ENCODE measurements at places on chromosomes 7 and 10.

GRCh38 chr10:124301736-124302135 is 117.0 kb downstream of the OAT start:
- no peak for DNase-seq

DNA sequence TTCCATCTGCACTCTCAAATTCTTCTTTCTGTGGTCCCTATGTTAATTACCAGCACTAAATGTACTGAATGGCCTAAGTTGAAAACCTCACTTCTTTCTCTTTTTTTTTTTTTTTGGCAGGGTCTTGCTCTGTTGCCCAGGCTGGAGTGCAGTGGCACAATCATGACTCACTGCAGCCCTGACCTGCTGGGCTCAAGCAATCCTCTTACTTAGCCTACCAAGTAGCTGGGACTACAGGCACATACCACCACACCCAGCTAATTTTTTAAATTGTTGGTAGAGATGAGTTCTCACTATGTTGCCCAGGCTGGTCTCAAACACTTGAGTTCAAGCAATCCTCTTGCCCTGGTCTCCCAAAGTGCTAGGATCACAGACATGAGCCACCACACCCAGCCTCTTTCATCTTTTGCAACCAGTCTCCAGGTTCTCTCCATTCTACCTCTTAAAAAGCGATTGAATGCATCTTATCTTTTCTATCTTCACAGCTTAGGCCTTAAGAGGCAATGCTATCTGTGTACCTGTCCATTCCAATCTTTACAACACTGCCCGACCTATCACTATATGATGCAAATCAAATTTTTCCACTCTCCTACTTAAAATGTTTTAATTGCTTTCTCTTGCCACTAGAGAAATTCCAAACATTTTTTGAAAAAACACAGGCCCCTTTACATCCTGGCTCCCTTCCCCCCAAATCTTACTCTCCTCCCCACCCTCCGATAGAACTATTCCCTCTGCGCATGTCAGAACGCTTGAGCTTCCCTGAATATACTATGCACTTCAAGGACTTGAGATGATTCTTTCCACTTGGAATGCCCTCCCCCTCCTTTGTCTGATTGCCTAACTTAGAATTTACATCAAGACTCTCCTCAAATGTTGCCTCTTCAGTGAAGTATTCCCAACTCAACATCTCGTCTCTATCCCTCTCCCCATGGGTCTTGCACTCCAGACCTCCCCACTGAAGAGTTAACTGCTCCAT is 6.0 kb downstream of the ICA1 start:
- DNase-seq, result no peak

DNA sequence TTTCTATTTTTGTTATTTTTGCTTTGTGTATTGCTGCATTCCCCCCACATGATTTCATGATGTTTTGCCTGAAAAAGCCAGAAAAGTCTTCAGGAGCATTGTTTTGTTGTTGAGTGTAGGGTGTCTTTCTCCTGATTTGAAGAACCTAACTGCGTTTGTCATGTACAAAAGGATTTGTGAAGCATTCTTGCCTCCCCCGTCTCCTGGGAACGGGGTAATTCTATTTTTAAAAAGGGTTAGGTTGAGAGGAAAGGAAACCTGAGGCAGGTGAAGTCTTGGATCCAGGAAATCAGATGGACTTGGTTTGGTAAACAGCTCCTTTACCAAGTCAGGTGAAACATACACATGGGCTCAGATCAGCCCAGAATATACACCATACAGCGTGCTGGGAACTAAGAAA is 26.0 kb upstream of the BTBD16 start:
- DNase-seq, result no peak

DNA sequence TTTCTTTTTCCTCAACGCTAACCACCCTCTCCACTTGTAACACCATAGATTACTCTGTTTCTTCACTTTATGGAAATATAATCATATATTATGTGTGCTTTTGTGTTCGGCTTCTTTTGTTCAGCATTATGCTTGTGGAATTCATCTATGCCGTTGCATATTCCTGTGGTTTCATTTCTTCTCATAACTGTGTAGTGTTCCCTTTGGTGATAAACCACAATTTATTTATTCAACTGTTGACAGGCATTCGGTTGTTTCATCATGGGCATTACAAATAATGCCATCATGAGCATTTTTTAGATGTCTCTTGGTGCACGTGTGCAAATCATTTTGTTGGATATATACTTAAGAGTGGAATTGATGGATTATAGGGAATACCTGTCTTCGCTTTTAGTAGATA is 12.1 kb downstream of the AVL9 start:
- DNase-seq, result no peak

GRCh38 chr10:72622271-72622670 is 3.6 kb downstream of the MICU1 start:
- DNase-seq, result no peak

- DNase-seq, result no peak
These were observed 17.0 kb downstream of the SUN3 start for GRCh38 chr7:48011951-48012350.

DNA sequence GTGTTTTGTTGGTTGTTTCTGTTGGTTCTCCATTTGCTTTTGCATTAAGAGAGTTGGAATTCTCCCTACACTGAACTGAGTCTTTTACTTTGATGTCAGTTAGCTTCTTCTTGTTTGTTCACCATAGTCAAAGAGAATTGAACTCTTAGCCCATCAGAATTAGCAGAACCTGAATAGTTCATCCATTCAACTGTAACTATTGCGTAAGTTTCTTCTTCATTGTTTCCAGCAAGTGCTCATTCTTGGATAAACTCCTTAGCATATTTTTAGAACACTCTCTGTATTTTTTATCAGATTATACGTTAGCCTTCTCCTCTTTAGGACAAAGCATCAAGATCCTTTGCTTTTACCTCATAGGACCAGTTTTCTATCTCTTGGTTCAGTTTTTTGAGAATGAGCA is 128.4 kb upstream of the RAB11FIP2 start:
- DNase-seq, result no peak

DNA sequence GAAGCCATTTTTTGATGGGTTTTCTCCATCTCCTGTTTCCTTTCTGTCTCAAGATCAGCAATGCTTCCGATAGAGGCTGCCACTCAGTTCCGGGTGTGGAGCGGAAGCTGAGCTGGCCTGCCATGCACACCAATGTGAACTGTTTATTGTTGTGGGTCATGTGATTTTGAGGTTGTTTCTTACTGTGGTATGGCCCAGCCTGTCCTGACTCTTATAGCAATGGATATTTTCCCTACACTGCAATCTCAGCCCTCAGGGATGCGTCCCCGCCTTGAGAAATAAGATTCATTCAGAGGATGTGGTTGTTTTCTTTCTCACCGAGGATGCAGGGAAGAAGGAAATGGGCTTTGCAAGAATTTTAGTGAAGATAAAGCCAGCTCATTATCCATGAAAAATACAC is 134.7 kb downstream of the PFKFB3 start:
- DNase-seq, result no peak

GRCh38 chr7:133477791-133478190 is 224.9 kb downstream of the EXOC4 start:
- DNase-seq, result no peak

GRCh38 chr10:99374526-99374925 is 45.4 kb downstream of the CNNM1 start:
- DNase-seq, result no peak

DNA sequence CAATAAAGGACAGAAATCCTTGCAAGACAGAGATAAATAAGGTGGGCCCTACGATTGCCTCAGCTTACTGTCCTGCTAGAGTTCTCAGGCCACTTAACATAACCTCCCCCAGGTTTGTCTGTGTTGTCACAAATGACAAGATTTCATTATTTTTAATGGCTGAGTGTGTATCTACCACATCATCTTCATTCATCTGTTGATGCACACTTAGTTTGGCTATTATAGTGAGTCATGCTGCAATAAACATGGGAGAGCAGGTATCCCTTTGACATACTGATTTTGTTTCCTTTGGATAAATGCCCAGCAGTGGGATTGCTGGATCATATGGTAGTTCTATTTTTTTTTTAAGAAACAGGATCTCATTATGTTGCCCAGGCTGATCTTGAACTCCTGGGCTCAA is 60.6 kb downstream of the PRTFDC1 start:
- DNase-seq, result no peak

- DNase-seq, result no peak
These were observed 1.0 kb upstream of the PLXDC2 start for GRCh38 chr10:19815036-19815730.

DNA sequence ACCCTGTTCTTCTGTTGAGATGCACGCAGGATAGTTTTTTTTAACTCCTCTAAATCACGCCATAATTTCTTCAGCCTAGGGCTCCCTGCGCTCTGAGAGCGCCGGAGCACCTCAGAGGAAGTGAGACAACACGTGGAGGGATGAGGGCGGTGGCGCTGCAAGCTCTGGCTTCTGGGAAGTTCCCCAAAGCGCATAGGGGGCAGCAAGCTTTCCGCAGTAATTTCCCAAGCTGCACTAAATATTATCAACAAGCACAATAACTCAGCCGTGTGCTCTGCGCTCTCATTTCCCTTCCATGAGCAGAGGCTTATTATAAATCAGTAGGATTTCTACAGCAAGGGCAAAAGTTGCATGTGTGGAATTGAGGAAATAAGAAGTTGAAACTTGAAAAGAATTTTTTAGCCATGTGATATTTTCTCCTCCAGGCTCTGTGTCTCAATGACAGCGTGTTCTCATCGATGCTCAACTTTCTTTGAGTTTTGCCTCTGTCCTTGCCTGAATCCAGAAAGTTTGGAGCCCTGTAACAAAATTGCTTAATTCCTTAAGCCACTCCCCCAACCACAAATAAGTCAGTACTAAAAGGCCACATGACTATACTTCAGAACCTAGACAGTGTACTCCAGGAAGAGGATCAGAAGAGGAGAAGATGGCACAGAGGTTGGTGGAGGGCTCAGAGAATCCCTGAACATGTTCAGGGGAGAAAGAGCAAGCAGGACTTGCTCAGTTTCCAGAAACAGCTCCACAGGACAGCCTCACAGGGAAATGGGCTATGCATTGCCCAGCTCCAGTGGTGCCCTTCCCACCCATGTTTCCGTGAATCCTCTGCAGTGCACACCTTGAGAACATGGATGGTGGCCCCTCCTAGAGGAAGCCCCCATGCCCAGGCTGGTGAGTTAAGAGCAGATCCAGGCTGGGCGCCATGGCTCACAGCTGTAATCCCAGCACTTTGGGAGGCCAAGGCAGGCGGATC is 221.5 kb upstream of the GHITM start:
- DNase-seq, result no peak

GRCh38 chr7:74013539-74014272 is 14.3 kb upstream of the ELN start:
- no peak for DNase-seq

DNA sequence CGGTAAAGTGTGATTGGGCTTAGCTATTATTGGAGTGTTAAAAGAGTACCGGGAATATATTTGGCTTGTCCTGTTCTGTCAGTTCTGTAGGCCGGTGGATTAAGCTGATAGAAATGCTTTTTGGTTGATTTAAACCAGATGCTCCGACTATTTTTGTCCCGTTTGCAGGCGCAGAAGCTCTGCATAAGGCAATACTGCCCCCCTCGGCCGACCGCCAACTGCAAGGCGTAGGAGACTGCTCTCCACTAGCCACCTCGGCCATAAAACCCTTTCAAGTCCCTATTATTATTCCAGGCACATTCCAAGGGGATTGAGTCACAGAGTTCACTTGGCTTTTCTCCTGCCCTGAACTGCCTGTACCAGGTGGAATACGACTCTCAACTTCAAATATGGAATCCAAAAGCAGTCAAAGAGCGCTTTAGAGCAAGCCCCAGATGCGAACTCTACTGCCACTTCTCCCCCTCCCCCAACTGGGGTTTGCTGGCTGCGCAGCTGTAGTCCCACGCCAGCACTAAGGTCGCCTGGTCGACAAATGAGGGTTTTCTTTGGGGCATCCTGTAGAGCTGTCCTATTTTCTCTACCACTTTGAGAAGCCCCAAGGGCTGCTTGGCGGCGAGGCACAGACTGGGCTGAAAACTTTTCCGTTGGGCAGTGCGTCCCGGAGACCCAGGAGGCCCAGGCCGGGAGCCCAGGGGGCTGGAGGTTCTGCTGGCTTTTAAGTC is 108.3 kb downstream of the REEP3 start:
- peak; percentile 52 for DNase-seq

GRCh38 chr7:5510426-5511045 is 86.9 kb upstream of the TNRC18 start:
- no peak for DNase-seq

GRCh38 chr10:12781976-12782375 is 219.5 kb downstream of the CCDC3 start:
- no peak for DNase-seq

DNA sequence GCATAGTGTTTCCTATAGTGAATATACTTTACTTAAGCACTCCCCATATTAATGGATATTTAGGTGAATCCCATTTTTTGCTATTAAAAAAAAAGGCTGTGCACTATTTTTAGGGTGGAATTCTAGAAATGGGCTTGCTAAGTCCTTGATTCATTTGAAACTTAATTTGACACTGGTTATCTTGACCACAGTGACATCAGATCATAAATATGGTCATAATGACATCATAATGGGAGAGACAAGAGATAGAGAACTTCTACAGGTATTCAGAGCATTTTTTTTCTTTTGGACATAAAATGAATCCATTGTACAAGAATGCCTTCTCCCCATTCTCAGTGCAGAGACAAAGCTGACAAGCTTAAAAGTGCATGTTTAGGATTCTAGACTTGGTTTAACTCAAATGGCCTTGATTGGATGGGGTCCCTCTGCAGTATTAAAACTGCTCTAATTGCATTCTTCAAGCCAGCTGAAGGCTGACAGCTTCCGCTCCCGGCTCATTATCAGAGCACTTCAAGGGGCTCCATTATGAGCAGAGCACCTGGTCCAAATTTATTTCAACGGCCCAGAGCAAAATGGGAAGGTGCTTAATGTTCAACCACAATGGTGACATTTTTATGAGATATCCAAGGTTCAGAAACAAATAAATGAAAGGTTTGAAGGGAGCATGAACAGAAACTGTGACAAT is 104.8 kb downstream of the JAZF1 start:
- no peak for DNase-seq

- DNase-seq, result no peak
These were observed 30.9 kb upstream of the CREB3L2 start for GRCh38 chr7:138032770-138033169.

GRCh38 chr7:84055904-84056605 is 138.5 kb downstream of the SEMA3A start:
- DNase-seq, result no peak

DNA sequence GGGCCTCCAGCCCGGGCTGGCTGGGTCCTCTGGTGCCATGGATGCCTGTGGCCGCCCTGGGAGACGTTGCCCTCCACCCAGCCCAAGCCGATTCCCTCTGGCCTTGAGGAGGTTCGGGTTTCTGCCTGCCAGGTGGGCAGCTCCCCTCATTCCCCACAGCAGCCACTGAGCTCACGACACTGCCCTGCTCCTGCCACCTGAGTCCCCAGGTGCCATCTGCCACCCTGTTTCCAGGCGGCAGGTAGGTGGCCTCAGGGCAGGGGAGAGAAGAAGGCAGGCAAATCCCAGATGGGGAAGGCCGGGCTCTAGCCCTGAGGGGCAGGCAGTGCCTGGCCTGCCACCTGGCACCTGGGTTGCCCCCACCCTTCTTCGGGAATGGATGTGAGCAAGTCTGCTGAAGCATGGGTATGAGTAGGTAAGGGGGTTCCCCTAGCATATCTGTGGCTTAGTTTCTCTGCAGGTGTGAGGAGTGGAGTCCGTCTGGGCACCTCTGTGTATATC is 92.2 kb upstream of the PPIF start:
- DNase-seq, result no peak

GRCh38 chr7:28544453-28545117 is 132.3 kb downstream of the CREB5 start:
- no peak for DNase-seq
